Hippocampal formation (tissue), 2 donors: ENCODE measurements at places on chromosomes 7 and 10.

- DNase-seq: no peak
Observed at GRCh38 chr10:74949034-74949832, 122.8 kb downstream of the KAT6B start.

GRCh38 chr7:111987115-111987826 is 218.9 kb downstream of the DOCK4 start:
- no peak for DNase-seq

DNA sequence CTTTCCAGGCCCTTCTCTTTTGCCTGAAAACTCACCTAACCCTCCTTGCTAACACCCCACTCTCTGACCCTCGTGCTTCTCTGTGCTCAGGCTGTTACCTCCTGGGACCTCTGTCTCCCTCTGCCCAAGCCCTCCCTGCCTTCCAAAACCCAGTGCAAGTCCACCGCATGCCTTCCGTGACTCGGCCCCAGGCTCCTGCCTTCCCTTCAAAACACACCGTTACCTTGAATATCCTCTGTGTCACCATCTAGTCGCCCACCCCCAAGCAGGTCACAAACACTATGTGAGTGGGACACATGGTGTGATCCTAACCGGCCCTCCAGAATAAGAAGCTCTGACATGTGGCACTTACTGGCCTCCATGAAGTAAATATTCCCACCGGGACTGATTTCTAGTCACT is 176.7 kb downstream of the GRID1 start:
- DNase-seq: no peak

DNA sequence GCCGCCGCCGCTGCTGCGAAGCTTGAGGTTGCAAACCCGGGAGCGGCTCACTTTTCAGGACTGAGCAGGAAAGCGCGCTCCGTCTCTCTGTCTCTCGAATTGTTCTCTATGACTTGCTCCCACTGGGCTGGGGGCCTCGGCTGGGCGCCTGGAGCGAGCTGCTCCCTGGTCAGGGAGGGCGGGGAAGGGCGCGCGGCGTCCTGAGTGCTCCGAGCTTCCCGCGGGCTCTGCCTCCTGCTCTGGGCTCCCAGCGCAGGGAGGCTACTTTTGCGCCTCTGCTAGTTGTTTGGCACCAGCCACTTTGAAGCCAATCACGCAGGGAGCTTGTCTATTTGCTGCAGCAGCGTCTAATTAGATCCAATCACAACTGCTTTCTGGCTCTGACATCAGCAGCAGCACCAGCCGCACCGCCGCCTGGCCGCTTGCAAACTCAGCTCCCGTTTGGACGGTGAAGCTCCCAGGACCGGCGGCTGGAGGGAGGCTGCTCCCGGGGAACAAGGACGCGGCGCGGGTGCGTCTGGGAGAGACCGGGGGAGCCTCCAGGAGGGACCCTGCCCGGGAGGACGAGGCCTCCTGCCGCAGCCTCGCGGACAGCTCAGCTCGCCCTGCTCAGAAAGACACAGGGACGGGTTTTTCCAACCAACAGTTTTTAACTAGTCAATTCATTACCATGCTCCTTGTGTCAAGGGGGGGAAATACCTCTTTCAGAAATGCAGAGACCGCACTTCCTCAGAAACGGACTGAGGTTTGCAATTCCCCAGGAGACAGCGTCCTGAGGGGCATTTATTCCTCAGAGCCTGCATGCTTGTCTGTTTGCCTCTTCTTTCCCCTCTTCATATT is at the start of gene ADARB2:
TSS of gene ADARB2 (minus strand) at position 304 of the 840 bp plus-strand sequence.
- peak; percentile 65 for DNase-seq

- DNase-seq: no peak
Observed at GRCh38 chr7:66609176-66609575, 19.5 kb upstream of the KCTD7 start.

GRCh38 chr7:141739250-141739649 is 1.1 kb downstream of the SSBP1 start:
- no peak for DNase-seq

GRCh38 chr7:96244244-96244991 is 77.5 kb downstream of the SLC25A13 start:
- no peak for DNase-seq

GRCh38 chr7:142349670-142350405 is 92.0 kb upstream of the PRSS58 start:
- DNase-seq: no peak

DNA sequence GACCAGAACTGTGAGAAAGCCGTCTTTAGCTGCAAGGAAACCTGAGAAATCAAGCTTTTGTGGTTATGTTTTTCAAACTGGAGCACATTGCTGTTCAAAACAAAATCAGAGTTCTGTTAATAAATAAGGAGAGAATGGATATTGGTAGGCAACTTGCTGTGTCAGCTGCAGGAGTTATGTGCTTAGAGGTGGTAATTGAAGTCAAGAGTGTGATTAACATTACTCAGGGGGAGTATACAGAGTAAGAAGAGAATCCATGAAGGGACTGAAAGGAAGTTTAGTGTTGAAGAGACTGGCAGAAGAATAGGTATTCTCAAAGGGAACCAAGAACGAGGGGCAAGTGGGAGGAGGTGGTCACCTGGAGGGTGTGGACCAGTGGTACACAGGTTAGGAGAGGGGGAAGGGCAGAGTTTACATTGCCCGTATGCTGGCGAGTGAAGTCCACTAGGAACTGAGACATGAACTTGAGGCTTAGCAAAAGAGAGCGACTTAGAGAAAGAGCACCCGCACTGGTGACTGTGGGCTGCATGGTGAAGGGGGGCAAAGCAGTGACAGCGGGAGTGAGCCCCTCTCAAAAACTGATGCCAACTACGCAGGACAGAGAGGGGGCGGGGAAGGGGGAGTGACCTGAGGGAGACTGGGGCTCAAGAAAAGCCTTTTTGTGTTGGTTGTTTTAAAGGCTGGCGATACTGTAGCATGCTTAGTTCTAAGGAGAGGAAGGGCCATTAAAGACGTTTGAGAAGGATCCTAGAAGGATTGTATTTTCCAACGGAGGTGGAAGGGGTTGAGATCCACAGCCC is 80.0 kb downstream of the SDK1 start:
- DNase-seq: no peak

DNA sequence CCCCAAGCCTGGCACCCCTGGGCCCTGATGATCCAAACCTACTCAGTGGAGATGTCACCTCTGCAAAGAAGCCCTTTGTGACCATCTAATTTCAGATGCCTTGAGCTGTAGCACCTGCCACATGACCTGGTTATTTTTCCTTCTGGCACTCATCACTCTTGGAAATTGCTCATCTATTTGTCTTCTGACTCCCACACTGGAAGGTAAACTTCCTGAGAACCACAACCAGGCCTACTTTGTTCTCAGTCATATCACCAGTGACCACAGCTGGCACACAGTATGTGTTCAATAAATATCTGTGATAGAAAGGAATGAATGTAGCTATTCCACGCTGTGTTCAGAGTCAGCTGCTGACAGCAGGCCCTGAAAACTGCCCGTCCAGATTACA is 97.1 kb downstream of the SH3PXD2A start:
- no peak for DNase-seq

DNA sequence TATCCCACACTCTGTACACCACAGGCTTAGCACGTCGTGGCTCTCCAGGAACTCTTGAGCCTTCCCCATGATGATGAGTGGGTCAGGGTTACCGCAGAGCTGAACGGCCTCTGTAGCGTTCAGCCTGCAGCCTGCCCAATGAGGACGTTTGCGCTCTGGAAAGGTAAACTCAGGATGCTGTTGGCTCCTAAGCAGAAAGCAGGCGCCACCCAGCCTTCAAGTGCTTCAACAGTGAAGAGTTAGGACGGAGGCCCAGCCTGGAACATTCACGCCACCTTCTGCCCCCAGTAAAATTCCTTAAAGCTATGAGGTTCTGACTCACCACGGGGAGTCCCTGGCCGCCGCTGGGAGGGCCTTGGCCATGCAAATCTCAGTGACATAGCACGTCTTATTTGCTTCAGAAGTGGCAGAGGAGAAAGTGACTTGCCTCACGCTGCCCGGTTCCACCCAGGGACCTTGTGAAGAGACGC is 161.5 kb upstream of the SH2B2 start:
- no peak for DNase-seq

DNA sequence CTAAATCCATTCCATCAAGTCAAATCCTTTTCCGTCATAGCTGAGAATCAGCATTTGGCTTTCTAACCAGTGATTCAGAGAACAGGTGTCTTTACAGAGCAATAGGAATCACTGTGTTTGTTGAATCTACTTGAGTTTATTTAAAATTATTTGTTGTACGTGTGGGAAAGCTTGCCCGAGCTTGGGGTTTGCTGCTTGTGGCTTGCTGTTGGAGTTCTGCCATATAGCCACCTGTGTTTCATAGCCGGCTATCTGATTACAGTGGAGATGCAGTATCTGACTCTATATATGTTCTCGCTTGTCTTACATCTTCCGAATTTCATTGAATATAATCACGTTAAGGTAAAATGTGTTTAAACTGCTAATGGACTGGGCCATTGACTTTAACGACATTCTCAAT is 274.3 kb upstream of the MKI67 start:
- no peak for DNase-seq

- DNase-seq: no peak
Observed at GRCh38 chr7:2173189-2173827, 59.4 kb downstream of the MAD1L1 start.

GRCh38 chr10:35375091-35375765 is 38.9 kb downstream of the CCNY start:
- DNase-seq: no peak

GRCh38 chr7:151570366-151570915 is 50.7 kb upstream of the RHEB start:
- no peak for DNase-seq

GRCh38 chr10:9262770-9263169 is 1208.3 kb downstream of the GATA3 start:
- DNase-seq: no peak

DNA sequence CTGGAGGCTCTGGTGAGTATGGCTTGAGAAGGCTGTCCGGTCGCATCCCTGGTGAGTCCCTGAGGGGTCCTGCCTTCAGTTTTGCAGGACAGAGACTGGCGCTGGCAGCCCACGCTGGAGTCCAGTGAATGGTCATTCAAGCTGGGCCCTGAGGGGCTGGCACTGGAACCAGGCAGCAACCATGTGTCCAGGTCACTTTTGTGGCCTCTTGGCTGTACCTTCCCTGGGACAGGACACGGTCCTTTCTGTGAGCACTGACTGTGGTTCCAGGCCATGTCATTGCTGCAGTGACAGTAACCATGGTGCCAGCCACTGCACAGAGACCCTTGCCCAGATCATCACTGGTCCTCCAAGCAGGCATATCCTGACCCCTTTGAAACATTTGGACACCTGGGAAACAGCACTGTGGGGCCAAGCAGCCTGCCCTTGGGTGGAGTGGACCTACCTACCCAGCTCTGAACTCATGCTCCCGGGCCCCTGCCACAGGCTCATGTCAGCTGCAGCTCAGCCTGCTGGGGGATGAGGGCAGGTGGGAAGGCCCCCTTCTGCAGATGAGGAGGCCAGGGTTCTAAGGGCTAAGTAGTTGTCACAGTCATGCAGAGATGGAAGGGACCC is 72.1 kb downstream of the ADCY1 start:
- no peak for DNase-seq

- no peak for DNase-seq
Observed at GRCh38 chr10:119222966-119223386, 15.6 kb downstream of the GRK5 start.

DNA sequence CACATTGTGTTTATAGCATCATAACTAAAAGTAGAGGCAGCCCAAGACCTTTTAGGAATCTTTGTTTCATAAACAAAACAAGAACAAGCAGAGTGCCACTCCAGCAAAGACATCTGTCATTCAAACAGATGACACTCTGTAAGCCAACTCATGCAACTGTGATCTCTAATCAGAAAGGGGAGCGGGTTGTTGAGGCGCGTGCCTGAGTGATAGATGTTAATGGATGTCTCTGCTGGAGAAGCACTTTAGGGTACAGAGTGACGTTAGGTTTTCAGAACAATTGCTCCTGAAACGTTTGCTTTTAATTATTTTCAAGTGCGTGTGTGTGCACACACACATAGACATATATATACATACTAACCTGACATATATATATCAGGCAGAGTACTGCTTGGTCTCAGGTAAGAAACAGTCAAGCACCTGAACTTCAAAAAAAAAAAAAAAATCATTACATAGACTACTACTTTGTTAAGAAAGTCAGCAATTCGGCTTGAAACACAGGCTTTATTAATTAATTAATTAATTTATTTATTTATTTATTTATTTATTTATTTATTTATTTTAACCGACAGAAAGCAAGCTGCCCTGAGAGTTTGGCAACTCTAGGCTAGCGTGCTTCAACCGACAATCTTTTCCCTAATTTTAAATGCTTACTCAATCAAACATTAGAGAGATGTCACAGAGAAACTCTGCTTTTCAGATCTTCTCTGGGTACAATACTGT is 109.1 kb downstream of the POU6F2 start:
- DNase-seq: no peak

DNA sequence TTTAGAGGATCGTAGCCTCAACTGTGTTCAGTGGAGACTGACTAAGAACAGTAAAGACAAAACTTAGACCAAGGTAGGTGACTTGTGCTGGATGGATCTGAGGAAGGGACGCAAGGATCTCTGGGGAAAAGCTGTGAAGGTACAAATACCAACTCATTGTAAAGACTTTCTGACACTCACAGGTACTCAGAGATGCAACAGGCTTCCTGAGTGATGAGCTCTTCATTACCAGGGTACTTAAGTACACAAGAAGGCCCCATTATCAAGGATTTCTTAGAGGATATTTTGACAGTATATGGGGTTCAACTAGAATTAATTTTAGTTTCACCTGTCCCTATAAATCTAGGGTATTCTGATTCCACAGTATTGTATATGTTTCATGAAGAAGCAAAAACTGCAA is 440.7 kb downstream of the PLXDC2 start:
- DNase-seq: no peak

DNA sequence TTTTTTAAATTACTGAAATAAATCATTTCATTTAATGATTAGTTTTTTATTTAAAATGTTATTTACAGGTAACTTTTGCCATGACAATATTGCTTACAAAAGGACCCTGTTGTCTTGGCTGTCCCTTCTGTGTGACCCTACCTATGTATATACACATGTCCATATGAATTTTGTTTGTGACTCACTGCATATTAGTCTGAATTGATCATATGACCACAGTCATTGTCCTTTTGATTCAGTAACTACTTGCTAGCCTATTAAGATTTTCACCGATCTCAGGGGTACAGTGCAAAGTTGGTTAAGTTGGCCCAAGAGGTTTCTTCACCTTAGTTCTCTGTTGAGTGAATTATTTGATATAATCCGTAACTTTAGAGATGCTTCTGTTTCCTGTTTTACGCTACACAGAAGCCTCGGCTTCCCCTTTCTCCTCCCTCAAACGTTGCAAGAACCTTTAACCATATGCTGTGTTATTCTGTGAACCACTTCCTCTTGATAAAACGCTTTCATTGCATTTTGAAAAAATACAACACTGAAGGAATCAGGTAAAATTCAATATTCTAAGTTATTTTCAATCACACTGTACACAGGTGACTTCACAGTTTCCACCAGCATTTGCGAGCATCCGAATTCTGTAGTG is 43.9 kb downstream of the APBB1IP start:
- DNase-seq: no peak

- peak; percentile 39 for DNase-seq
Observed at GRCh38 chr7:6158424-6159096, 113.9 kb downstream of the CYTH3 start.

- DNase-seq: no peak
Observed at GRCh38 chr10:586151-586550, 103.3 kb downstream of the DIP2C start.
